Glomerular endothelial cell (primary cell): ENCODE measurements at places on chromosomes 5 and 9. TPM values are rescaled to one million over a fixed set of nuclear protein-coding genes. Genes with fewer than 3 reads are reported as not detected.

The INSL6 gene
- not detected in 2 replicates for total RNA-seq

The SMIM32 gene
- not detected in 2 replicates for total RNA-seq

The PCDHA3 gene
- 0.05 and 0.35 TPM in 2 replicates for total RNA-seq

The PCDHGB2 gene
- 3.8 and 4.7 TPM in 2 replicates for total RNA-seq

The C9orf72 gene
- total RNA-seq = 4.4 and 6.5 TPM in 2 replicates

The CTNND2 gene
- not detected in 2 replicates for total RNA-seq

The LVRN gene
- total RNA-seq = 0.15 and 0.41 TPM in 2 replicates

The SOHLH1 gene
- total RNA-seq = 0.39 TPM in 1 of 2 replicates, not detected in the other

The PCDHB12 gene
- total RNA-seq = 0.19 and 0.58 TPM in 2 replicates

The FAT2 gene
- total RNA-seq = 0.06 and 0.10 TPM in 2 replicates

The ACOT12 gene
- total RNA-seq = not detected in 2 replicates

The IL13 gene
- total RNA-seq = not detected in 2 replicates

The FOXD4 gene
- total RNA-seq = not detected in 2 replicates

The HAVCR2 gene
- not detected in 2 replicates for total RNA-seq

The CD72 gene
- 1.3 TPM in 1 of 2 replicates, not detected in the other for total RNA-seq

The CCDC192 gene
- not detected in 2 replicates for total RNA-seq

The SPINK7 gene
- total RNA-seq = not detected in 2 replicates

The RLN2 gene
- 0.68 TPM in 1 of 2 replicates, not detected in the other for total RNA-seq

The MEF2C gene
- total RNA-seq = 36.9 and 40.0 TPM in 2 replicates

The GRXCR2 gene
- total RNA-seq = not detected in 2 replicates

The MUSK gene
- total RNA-seq = not detected in 2 replicates

The LCN10 gene
- total RNA-seq = not detected in 2 replicates

The CNOT8 gene
- 70.3 and 79.4 TPM in 2 replicates for total RNA-seq

The STING1 gene
- 58.0 and 61.7 TPM in 2 replicates for total RNA-seq

The TXNDC8 gene
- total RNA-seq = not detected in 2 replicates

The FOXD4L4 gene
- 0.53 TPM in 1 of 2 replicates, not detected in the other for total RNA-seq

The NXNL2 gene
- total RNA-seq = 0.29 TPM in 1 of 2 replicates, not detected in the other

The C9orf50 gene
- not detected in 2 replicates for total RNA-seq

The SPINK13 gene
- total RNA-seq = not detected in 2 replicates

The ZFP37 gene
- total RNA-seq = 0.64 and 1.1 TPM in 2 replicates

The THBS4 gene
- total RNA-seq = 0.18 and 1.4 TPM in 2 replicates

The LHX6 gene
- total RNA-seq = 31.7 and 32.0 TPM in 2 replicates

The GRM6 gene
- not detected in 2 replicates for total RNA-seq

The CBY3 gene
- 3.0 TPM in 1 of 2 replicates, not detected in the other for total RNA-seq

The GLRA1 gene
- not detected in 2 replicates for total RNA-seq

The GPRIN1 gene
- total RNA-seq = 12.3 and 13.1 TPM in 2 replicates

The AHRR gene
- total RNA-seq = 23.9 and 32.1 TPM in 2 replicates

The MEGF10 gene
- total RNA-seq = 3.6 and 15.5 TPM in 2 replicates

The ARHGEF37 gene
- 4.6 and 8.5 TPM in 2 replicates for total RNA-seq

The WDR38 gene
- not detected in 2 replicates for total RNA-seq

The IFNK gene
- not detected in 2 replicates for total RNA-seq
